ENCODE measurements at places on chromosomes 13 and 19.

DNA sequence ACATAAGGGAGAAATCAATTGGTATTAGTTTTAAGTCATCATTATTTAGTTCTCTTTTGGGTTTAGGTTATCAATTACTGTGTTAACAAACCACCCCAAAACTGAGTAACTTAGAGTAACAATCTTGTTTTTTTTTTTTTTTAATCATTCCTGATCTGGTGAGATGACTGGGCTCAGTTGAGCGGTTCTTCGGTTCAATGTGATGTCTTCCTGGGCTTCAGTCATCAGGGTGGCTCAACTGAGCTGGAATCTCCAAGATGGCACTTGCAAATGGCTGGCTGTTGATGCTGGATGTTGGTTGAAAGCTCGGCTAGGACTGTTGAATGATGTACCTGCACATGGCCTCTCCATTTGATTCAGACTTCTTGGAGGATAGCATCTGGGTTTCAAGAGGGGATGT is 3.2 kb upstream of the TARM1 start:
- DNase-seq: no peak

- DNase-seq: no peak
These were observed 3.7 kb downstream of the WDR83 start for GRCh38 chr19:12670159-12670928.

DNA sequence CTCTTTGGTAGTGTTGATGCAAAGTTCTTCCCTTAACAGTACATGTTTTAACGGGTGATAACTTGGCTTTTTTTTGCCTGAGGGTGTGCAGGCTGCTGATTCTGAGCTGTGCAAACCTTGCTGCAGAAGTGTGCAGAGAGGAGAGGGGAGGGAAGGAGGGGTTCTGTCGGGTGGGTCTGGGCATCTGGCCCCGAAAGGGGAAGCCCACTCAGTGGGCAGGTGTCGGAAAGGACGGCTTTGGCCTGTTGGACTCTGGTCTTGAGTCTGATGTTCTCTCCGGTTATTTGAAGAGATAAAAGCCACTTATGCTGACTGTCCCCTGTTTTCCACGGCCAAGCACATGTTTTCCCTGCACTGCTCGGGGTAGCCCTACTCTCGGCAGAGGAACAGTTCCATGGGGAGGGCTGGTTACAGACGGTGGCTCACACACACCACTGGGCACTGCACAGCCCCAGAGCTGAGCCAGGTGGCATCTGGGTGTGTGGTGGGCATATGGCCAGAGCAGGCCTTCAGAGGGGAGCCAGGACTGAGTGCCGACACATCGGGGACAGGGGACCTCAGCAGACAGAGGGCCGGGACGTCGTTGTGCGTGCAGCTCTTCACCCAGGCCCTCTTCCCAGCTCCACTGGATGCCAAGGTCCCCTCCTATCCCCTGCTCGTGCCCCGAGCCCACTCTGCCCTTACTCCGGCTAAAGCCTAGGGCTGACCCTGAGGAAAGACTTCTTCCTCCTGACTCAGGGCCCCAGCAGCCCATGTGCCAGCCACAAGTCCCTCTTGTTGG is 93.2 kb downstream of the TEX29 start:
- DNase-seq: no peak

DNA sequence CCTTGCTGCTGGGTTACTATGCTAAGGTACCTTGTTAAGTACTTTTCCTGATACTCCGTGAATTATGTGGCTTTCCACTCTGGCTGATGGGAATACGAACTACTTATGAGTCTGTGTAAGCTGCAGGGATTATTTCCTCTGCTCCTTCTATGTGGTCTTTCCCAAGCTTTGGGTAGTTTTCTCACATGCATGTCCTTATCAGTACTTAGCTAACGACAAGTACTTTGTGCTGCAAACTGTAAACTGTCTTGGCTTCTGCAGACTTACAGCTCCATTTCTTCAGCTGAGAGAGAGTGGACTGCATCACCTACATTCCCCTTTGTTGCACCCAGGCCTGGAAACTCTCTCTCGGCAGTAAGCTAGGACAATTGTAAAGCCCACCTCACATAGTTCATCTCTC is 76.6 kb downstream of the FGF9 start:
- DNase-seq: no peak

DNA sequence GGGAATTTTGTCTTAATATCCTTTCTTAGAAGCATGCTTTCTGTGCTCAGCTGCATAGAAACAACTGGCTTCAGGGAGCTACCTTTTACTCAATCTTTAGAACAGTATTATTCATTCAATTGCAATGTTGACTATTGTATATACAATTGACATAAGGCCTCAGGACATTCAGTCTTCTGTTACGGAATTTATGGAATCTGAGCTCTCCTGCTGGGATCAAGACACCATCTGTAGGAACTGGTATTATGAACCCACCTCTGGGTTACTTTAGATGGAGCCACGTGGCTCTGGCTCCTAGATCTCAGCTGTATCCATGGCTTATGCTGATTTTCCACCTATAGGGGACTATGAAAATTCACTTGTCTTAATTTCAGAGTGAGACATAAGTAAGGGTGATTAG is 716.2 kb upstream of the GPC6 start:
- no peak for DNase-seq

- no peak for DNase-seq
These were observed 60.4 kb downstream of the DPF1 start for GRCh38 chr19:38163419-38164290.

DNA sequence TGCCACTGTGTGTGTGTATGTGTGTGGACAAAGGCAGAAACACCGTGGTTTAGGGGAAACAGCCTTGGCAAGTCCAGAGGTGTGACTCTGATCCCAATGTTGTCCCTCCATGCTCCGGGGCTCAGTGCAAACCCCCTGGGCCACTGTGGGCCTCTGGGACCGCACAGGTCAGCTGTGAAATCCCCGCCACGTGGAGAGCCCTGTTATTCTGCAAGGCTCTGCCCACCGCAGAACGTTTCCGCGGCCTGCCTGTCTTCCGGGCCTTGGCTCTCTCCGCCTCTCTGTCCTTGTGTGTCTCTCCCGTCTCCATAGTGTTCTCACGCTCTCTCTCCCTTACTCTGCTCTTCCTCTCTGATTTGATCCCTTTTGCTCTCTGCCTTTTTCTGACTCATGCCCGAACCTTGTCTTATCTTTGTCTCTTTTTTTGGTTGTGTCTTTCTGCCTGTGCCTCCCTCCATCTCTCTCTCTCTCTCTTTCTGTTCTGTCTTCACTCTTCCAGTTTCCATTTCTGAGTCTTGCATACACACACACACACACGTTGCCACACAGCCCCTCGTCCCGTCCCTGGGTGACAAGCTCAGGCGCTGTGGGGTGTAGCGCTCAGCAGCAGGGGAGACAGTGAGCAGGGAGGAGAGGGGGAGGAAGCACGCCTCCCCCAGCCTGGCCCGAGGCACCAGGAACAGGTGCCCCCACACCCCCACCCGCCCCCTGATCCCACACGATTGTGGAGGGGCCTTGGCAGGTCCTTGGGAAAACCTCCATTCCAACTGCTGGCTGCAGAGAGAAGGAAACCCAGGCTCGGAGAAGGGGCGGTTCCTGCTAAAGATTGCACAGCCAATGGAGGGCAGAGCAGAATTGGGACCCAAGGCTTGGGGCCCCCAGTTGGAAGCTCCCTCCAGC is 3.0 kb downstream of the TTYH1 start:
- DNase-seq: no peak

DNA sequence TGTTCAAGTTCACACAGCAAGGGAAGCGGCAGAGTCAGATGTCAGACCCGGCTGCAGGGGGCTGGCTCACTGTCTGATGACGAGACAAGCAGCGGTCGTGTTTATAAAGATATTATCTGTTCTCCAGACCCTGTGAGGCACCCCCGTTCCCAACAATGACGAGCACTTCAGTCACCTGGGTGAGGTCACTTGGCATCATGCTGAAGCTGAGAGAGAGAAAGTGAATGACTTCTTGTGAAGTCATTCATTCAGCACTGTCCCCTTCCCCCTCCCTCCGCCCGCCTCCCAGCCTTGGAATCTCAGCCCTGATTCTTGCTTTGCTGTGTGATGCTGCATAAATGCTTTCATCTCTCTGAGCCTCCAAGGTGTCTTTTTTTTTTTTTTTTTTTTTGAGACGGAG is 4.9 kb upstream of the LYPD3 start:
- DNase-seq: no peak

- no peak for DNase-seq
These were observed 3.0 kb downstream of the CD209 start for GRCh38 chr19:7744199-7744786.

- no peak for DNase-seq
These were observed 34.0 kb downstream of the CERS4 start for GRCh38 chr19:8243146-8243545.

DNA sequence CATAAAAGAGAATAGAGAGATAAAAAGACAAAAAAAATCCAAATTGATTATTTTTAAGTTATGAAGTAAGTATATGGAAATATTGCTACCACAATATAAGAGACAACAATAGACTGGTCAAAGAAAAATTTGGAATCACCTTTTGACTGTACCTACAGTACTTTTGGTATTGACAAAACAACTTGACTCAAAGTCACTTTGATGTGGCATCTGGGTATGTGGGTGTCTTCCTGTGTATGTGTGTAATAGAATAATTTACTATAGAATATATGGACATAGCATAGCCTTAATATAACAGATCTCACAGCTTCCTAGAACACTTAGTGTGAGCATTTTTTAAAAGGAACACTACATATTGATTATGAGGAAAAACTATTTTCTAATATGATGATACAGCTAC is 1016.2 kb upstream of the PCDH20 start:
- no peak for DNase-seq

GRCh38 chr19:7692417-7693088 is 9.4 kb downstream of the FCER2 start:
- DNase-seq: no peak

GRCh38 chr19:19185853-19186740 is 5.9 kb downstream of the BORCS8 start:
- DNase-seq: no peak

GRCh38 chr19:13588957-13589833 is 82.9 kb upstream of the CACNA1A start:
- peak; percentile 24 for DNase-seq

GRCh38 chr13:34179481-34179880 is 361.5 kb downstream of the RFC3 start:
- DNase-seq: no peak

- no peak for DNase-seq
These were observed 181.1 kb downstream of the TSHZ3 start for GRCh38 chr19:31168106-31168625.

DNA sequence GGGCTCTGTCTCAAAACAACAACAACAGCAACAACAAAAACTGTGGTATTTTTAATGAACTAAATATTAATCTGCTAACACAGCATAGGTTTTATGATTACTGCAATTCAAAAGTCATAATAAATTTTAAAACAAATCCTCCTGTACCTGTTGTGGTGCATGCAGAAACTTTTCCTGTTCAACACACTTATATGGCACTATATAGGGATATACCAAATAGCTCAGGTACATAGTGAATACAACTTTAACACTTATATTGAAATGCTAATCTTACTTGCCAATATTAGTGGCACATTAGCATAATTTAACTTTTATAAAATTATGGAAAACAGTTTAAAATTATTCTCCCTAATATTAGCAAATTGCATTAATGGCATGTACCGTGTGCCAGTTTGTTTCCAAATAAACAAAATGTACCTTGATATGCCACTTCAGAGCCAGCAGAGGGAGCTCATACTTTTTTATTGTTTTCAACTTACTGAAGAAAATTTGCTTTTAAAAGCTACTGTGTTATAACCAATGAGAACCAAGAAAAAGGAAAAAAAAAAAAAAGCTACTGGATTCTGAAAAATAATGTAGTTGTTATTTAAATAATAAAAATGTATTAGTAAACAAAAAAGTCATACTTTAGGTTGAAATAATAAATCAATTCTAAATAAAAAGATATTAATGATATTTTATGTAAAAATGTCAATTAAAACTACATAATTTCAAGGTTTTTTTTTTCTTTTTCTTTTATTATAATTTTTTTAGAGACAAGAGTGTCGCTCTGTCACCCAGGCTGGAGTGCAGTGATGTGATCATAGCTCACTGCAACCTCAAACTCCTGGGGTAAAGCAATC is 18.0 kb upstream of the RBM26 start:
- peak; percentile 62 for DNase-seq

- no peak for DNase-seq
These were observed 437.7 kb downstream of the IRS2 start for GRCh38 chr13:109348519-109349258.

GRCh38 chr19:11519138-11519537 is 9.8 kb downstream of the ECSIT start:
- no peak for DNase-seq

GRCh38 chr13:50889317-50889716 is 20.3 kb upstream of the RNASEH2B start:
- no peak for DNase-seq

GRCh38 chr13:39016087-39016486 is 21.8 kb downstream of the PROSER1 start:
- DNase-seq: no peak

DNA sequence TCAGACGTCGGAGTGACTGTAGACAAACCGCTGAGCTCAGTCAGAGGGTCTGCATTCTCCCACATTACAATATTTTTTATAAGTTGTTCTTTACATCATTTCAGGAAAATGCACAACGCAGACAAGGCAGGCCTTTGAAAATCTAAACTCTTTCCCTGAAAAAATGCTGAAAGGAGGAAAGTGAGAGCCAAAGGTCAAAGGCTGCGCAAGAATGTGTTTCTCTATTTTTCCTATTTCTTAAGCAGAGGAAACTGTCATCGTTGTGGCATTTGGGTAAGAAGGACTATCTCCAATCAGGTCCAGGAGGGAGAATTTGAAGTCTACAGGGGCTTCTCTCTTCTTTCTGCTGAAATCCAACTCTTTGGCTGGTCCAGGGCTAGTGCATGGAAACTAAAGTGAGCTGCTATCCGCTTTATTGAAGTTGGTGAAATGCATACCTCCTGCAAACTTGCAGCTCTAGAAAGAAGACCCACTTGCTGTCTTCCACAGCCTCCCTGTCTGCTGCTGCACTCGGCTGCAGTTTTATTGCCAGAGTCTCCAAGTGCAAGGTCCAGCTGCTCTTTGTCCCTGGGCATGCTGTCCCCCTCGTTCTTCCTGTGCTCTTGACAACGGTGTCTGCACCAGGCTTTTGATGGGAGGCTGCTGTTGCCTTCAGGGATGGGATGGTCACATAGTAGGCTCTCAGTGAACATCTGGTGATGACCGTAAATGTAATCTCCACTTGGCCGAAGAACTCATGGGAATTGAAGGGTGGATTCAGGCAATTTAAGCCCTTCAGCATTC is 31.2 kb downstream of the ZNF536 start:
- no peak for DNase-seq

DNA sequence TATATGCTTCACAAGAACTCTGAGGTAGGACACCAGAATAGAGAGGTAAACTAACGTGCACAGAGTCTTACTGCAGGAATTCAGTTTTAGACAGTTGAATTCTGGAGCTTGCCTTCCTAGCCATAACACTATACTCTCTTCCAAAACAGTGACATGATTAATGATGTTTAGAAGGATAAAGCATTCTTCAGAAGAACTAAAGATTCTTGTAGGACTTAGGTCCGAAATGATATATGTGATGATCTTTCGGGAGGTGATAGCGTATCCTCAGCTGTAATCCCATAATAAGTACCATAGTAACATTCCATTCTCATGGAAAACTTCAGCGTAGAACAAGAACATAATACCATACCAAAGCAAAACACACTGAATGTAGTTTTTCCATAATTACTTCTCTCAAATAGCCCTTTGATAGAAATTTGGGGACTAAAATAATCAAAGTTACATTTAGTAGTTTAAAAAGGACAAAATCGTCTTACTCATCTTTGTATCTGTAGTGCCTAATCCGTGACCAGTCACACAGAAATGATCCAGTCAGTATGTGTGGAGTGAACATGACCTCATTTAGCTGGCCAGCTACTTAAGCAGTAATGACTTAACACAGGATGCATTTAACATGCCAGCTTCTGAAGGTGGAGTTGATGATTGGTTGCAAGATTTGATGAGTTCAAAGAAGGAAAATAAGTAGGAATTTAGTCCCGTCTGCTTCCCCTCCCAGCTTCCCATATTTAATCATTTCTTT is 38.4 kb downstream of the PIBF1 start:
- DNase-seq: no peak
